ENCODE measurements at places on chromosomes 4 and X.
A peak's percentile ranks its signal among the peaks of the same experiment; 100 is the strongest.

GRCh38 chr4:71814433-71814832 is 30.6 kb upstream of the GC start:
- no peak for DNase-seq

- DNase-seq: no peak
These were observed 6.5 kb upstream of the PAQR3 start for GRCh38 chr4:78945651-78946179.

DNA sequence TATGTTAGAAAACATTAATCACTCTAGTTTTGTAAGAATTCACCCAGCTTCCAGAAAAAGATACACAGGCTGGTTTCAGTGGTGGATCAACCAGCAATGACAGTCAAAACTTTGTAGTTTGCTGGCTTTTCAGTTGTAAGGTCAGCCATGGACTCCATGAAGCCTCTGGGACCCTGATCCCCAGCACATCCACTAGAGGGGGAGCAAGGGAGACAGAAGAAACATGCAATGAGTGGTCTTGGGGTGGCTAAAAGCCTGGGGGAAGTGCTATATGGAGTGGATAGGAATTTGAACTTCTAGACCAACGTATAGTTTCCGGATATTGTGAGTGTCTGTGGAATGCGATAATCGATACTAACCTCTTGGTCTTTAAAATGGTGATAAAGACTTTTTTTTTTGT is 72.7 kb downstream of the AFF2 start:
- DNase-seq: no peak

- no peak for DNase-seq
These were observed 60.4 kb downstream of the ZFYVE28 start for GRCh38 chr4:2357821-2358745.

DNA sequence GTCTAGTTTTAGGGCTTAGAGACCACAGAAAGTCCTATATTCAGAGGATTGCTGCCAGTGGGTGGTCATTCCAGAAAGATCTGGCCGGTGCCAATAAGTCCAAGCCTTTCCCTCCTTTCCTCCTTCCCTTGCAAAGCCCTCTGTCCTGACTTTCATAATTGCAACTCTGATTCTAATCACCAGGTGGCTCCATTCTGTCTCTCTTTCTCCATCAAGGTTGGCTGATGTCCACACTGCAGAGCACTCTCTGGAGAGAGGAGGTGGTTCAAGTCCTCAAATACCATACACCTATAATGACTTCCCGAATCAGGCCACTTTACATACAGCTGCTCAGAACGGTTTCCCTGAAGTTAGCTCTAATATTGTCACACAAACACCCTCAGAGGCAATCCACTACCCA is 22.4 kb upstream of the ARMCX4 start:
- DNase-seq: no peak

GRCh38 chr4:108003982-108004515 is 14.4 kb downstream of the HADH start:
- DNase-seq: no peak

- DNase-seq: no peak
These were observed 18.7 kb upstream of the GLRB start for GRCh38 chr4:157057218-157057617.

- DNase-seq: no peak
These were observed 188.4 kb upstream of the GNPDA2 start for GRCh38 chr4:44914748-44915147.

DNA sequence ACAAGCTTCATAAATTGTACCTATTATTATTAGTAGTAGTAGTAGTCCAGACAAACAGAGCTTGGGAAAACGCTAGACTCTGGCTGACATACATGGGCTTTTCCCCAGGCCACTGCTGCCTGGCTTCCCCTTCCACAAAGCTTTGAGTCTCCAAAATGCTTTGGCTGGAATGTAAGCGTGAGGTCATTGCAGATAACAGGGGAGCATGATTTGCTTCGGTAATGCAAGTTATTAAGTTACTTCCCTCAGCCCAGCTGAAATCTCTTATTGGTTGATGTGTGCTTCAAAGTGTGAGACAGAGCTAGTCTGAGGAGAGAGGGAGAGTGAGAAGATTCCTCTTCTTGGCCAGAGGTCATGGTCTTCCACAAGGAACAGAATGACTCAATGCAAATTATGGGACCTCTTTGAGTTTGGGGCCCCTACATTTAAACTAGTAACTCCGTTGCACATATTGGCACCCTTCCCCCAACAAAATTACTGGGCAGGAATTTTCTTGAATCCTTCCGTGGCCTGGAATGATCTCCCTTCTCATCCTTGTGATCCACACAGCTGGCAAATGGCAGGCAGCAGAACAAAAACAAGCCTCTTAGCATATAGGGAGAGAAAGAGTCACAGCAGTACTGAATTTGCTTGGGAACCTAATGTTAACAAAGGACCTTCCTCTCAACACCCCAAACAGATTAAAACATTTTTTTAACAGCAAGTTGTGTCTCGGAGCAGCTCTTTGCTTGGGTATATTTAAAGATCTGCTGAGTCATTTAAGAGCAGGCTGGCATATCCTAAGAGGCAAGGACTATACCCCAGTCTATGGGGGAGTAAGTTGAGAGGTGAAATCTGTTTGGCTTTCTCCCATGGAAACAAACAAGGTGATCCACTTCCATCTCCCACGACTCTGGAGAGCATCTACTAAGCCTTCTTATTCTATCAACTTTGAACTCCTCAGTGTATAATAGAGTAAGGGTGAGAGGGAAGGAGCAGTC is 19.9 kb downstream of the AR start:
- no peak for DNase-seq

- no peak for DNase-seq
These were observed 62.1 kb upstream of the CCDC160 start for GRCh38 chrX:134174859-134175258.

DNA sequence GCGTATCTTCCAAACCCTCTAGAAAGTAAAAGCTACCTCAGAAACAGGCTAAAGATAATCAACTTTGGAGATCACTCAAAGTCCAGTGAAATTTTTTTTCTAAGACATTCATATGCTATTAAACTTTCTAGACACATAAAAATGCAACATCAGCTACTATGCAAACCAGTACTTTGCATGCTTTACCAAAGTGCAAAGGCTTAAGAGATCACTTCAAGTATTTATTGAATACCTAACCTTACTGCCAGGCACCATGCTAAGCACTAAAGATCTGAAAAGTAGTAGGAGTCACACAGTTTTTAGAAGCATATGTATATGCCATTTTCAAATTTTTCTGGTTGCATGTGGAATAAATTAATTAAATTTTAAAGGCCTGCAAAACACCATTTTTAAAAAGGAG is 115.8 kb downstream of the THOC2 start:
- no peak for DNase-seq

- DNase-seq: no peak
These were observed 60.1 kb downstream of the GRIA2 start for GRCh38 chr4:157280673-157281072.

DNA sequence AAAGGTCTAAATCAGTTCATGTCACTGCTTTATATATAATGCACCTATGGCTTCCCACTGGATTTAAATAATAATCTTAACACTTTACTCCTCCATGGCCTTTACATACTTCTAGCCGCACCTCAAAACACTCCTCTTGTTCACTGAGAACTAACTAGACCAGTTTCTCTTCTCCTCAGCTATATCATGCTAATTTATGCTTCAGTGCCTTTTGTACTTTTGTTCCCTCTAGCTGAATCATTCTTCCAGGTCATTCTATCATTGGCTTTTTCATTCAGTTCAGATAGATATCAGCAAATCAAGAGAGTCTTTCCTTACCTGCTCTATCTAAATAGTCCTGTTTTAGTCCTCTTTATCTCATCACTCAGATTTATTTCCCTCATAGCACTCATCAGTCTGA is 64.2 kb downstream of the TET2 start:
- no peak for DNase-seq

- DNase-seq: peak; percentile 48
These were observed 18.6 kb downstream of the TRIM2 start for GRCh38 chr4:153222707-153223426.

GRCh38 chr4:146381263-146381872 is 140.4 kb downstream of the SLC10A7 start:
- DNase-seq: no peak

DNA sequence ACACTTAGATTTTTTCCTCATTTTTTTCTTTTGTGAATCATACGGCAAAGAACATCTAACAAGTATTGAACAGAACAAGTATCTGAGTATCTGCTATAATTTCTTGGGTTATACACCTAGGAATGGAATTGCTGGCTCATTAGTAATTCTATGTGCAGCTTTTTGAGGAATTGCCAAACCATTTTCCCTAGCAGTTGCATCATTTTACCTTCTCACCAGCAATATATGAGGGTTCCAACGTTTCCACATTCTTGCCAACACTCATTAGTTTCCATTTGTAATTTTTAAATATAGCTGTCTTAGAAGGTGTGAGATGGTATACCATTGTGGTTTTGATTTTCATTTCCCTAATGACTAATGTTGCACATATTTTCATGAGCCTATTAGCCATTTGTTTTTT is 41.1 kb upstream of the DCAF8L1 start:
- no peak for DNase-seq

DNA sequence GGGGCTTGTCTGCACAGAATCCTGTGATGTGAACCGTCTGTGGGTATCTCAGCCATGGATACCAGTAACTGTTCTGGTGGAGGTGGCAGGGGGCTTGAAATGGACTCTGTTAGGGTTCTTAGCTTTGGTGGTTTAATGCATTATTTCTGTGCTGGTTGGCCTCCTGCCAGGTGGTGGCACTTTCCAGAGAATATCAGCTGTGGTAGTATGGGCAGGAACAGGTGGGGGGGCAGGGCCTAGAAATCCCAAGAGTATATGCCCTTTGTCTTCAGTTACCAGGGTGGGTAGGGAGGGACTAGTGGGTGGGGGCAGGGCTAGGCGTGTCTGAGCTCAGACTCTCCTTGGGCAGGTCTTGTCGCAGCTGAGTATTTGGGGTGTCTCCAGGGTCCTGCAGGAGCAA is 106.7 kb downstream of the KIT start:
- no peak for DNase-seq

GRCh38 chr4:122674371-122674770 is 53.5 kb upstream of the IL21 start:
- peak; percentile 18 for DNase-seq

GRCh38 chrX:20059467-20060128 is 57.1 kb downstream of the MAP7D2 start:
- DNase-seq: no peak

- peak; percentile 67 for DNase-seq
These were observed 980 bp upstream of the GIMD1 start for GRCh38 chr4:106369456-106370060.

DNA sequence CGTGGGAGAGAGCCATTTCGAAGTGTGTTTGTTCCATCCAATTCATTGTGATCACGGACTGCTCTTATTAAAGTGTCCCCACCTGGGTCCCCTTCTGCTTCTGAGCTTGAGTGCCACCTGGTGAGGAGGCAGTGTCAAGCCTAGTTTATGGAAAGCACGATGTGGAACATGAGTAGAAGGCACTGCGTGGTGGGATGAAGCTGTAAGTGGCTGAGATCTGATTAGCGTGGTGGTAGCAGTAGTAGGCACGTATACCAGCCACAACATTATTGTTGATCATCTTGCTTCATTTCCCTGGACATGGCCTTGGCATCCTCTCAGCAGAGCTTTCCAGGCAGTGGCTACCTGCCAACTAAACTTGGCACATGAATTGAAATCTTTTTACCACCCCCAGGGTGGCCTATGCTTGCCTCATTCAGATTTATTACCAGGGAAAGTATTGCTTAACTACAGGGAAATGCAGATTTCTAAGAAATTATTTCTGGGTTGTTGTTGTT is 46.4 kb downstream of the GPAT3 start:
- no peak for DNase-seq

- no peak for DNase-seq
These were observed 83.8 kb upstream of the RASGEF1B start for GRCh38 chr4:81555489-81555888.

DNA sequence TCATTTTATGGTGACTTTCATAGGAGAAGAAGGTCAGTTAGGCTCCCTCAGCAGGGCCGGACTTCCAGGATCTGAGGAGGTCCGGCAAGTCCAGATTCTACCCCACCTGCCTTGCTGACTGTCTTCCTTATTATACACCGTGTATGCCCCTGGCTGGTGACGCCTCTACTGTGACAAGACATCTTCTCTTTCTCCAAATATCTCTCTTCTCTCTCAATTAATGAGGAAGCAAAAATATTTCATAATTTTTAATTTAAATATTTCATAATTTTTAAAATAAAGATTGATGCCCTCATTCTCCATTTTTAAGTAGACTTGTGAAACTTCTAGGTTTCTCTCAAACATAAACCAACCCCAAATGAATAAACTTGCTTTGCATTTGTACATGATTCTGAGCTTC is 202.5 kb downstream of the NSUN7 start:
- no peak for DNase-seq

GRCh38 chrX:147476008-147476407 is 435.7 kb upstream of the FMR1 start:
- DNase-seq: no peak

DNA sequence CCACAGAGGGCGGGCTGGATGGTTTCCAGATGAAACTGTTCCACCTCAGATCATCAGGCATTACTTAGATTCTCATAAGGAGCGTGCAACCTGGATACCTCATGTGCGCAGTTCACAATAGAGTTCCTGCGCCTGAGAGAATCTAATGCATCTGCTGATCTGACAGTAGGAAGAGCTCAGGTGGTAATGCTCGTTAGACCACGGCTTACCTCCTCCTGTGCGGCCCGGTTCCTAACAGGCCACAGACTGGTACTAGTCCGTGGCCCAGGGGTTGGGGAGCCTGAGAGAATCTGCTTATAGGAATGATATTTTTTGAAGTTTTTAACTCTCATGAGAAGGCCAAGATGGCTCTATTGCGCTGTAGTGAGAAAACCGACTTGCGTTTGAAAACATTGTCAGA is 5.4 kb downstream of the NCAPG start:
- no peak for DNase-seq

GRCh38 chrX:136588036-136588435 is 56.0 kb downstream of the VGLL1 start:
- no peak for DNase-seq

DNA sequence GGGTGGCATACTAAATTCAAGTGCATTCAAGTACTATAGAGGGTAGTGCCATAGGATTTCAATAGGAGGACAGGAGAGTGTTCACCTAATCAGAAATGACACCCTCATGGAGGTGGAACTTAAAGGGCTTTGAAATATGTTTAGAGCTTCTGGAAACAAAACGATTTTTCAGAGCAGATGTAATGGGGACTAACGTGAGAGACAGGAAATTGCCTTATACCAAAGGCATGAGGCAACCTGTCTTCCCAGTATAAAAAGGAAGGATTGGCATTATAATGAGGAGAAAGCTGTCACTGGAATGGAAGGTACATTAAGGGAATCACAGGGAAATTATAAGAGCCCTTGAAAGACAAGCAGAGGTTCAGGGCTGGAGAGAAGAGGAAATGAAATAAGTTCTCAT is 116.3 kb upstream of the PNPLA4 start:
- DNase-seq: no peak

GRCh38 chrX:119101168-119101567 is 26.4 kb downstream of the KIAA1210 start:
- no peak for DNase-seq

DNA sequence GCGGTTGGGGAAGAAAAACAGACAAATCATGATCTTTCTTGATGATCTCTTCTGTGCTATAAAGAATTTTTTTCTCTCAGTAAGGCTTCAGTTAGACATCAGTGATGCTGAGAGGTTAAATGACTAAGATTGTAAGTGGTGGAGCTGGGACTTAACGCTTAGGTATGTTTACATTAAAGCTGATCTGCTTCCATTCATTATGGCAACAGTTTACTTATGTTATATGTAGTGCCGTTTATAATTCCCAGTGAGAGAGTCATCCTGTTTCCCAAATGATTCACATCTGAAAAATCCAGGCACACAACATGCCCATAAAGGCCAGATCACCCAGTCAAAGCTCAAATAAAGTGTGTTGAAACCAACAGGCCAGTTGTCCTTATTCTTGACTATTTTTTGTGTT is 50.1 kb downstream of the CENPVL3 start:
- no peak for DNase-seq
